RWPE2 (cell line): ENCODE measurements at places on chromosomes 6 and 20.

DNA sequence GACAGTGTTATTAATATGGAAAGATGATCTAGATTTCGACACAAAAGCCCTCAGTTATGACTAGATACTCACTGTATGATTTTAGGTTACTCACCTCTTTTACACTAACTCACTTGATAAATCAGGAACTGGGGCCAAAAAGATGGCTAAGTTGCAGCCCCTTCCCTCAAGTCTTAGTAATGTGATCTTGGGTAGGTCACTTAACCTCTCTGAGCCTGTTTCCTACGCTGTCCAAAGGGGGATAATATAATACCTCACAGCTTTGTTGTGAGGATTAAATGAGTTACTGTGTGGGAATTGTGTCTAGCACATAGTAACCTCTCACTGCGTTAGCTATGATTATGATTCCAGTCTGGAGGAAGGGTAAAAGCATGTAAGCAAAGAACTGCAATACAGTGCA is 1.3 kb downstream of the TTI1 start:
- DNase-seq, result no peak

DNA sequence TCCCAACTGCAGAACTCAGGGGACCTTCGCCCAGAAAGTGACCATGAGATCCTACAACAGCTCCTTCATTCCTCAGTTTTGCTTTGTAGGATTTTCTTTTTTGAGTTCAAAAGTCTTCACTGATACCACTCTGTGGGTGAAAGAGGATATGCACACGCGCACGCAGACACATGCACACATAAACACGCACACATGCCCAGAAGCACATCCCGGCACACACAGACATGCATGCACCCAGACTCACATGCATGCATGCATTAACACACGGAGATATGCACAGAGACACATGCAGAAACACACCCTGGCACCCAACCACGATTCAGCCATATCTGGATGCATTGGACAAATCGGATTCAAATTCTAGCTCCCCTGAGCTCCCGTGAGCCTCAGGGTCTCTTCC is 36.4 kb downstream of the ANKRD60 start:
- no peak for DNase-seq

DNA sequence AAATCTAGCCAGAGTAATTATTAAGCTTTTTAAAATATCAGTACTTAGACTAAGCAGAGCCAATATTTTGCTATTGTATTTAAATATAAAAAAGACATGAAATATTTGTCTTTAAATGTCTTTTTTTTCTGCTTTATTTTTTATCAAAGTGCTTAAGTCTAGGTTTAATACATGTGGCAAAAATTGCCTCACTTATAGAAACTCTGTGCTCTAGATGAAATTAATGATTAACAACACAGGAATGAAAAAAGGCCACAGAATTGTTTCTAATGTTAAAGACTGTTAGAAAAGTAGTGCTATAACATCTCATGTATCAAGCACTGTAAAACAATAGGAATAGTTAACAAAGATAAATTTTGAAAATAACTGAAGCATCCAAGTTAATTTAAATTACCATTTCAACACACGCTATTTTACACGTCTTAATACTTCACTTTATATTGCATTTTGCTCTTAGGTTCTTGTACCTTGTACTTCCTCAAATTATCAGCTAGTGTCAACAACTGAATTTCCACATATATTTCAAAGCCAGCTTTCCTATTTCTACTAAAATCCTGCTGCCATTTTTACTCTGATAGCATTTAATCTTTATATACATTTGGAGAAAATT is 1515.1 kb downstream of the HACE1 start:
- DNase-seq, result no peak

DNA sequence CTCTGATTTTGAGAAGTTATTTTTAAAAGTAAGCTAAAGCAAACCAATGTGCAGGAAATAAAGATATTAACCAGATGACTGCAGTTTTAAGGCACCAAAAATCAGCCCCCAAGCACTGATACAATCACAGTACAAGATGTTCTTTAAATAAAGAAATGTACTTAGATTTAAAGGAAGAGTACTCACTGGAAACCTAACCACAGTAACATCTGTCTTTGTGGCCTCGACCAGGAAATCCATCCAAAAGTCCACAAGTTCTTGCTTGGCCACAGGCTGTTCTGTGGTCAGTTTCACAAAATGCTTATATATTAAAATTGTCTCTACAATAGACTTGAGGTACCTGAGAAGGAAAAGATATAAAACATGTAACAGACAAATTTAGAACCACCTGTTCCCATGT is 105.9 kb upstream of the MAP7 start:
- no peak for DNase-seq

GRCh38 chr6:54266400-54266923 is 41.8 kb upstream of the TINAG start:
- DNase-seq, result no peak

DNA sequence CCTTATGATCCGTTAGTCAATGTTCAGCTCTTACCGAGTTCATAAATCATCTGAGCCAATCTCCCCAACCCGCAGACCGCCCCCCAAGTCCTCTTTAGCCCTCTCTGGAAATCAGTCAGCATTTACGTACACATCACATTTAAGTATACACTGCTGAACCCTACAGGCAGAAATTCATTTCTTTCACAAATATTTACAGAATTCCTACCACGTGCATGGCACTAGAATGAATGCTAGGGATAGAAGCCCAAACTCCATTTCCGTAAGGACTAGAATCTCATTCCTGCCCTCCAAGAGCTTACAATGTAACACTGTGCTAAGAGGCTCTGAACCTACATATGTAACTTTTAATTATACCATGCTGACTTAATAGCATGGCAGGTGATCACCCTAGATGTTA is 1.8 kb downstream of the OSER1 start:
- no peak for DNase-seq

GRCh38 chr6:138821519-138821918 is 25.6 kb downstream of the ECT2L start:
- no peak for DNase-seq

DNA sequence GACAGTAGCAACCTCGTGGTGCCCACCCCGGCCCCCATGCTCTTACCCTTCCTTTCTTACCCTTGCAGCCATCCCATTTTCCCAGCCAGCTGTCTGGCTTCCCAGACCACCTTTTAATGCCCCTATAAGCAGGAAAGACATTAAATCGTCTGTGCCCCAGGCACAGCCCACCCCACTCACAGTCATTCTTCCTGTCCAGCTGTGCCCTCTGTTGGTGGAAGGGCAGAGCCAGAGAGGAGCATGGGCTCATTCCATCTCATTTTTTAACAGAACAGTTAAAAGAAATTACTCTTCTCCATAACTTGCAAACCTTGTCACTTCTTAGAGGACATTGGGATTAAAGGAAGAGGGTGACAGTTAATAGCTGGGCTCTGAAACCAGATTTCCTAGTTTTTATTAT is 240.5 kb downstream of the NRN1 start:
- no peak for DNase-seq

GRCh38 chr6:42105709-42106108 is 36.7 kb downstream of the C6orf132 start:
- no peak for DNase-seq

DNA sequence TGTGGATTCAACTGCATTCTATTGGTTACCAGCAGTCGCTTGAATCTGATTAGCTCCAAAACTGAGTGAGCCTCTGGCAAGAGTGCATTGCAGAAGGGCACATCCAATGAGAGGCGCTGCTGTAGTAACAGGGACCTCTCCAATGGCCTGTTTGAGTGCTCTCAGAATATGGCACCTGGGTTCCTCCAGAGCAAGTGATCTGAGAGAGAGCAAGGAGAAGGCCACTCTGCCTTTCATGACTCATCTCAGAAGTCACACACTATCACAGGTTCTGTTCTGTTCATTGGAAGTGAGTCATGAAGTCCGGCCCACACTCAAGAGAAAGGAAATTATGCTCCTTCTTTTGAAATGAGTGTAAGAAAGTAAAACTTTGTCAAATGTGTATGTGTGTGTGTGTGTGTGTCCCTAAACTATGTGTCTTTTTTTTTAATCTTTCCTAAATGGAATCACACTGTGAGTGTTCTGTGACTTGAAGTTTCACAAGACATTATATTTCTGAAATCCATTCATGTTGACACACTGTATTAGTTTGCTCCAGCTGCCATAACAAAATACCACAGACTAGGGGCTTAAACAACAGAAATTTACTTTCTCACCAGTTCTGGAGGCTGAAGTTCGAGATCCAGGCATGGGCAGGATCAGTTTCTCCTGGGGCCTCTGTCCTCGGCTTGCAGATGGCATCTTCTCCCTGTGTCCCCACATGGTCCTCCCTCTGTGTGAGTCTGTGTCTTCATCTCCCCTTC is 138.3 kb upstream of the CDYL start:
- DNase-seq, result no peak

DNA sequence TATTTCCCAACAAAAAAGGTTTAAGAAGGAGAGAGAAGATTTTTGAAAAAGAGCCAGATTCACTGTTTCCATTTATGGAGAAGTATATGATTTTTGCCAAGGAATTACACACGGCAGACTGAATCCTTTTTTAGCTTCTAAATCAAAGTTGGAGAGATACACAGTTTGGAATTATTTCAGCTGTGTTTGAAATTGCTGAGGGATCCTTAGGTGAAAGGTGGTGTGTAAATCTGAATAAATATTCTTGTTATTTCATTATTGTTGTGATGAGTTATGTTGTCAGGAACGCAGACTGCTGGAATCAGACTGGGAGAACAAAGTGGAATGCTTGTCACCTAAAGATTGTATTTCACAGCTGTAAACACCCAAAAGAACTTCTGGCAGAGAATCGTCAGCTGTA is 168.5 kb upstream of the AKIRIN2 start:
- no peak for DNase-seq

DNA sequence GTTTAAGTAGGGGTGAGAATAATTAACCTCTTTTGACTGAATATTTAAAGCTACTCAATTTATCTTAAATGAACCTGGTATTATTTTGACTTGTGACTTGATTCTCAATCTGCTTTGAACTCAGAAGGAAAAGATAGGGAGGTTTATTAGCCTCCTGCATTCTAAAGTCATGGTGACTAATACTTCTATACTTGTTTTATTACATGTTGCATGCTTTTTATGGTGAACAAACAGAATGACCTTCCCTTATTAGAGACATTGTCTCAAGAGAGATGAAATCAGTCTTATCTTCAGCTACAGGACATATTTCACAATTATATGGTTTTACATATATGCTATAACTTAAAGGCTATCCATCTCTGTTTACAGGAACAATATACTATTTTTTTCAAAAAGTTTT is 336.9 kb downstream of the KHDRBS2 start:
- no peak for DNase-seq

DNA sequence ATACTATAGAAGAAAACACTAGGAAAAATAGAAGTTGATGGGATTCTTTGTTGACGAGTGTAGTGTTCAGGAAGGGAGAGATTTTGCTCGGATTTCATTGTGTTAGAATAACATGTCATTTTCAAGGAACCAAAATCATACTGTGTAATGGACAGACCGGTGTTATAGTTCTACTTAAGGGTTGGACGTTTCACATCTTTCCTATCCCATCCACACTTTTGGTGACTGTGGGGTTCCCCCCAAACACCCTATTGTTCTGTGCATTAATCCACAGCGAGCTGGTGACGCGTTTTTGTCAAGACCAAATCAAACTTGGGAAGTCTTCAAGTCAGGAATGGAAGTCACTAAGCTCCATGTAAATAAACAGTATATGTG is 43.3 kb downstream of the TRIM27 start:
- no peak for DNase-seq

DNA sequence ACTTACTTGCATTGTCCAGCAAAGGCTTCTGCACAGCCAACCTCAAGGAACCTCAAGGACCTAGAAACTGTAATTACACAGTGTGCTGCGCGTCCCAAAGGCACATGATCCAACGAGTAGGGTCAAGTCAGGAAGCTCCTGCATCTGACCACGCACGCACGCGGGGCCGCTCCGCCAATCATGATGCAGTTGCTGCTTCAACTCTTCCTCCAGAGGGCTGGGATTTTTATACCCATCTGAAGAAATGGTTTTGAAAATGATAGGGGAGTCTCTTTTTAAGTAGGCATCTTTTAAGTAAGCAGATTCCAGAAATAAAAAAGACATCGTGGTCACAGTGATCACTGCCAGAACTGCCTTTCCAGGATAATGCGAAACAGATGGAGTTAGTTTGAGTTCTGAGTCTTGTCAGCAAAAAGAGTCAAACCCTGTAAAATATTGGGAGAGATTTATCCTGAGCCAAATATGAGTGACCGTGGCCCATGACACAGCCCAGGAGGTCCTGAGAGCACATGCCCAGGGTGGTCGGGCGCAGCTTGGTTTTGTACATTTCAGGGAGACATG is 34.0 kb downstream of the KIF25 start:
- DNase-seq, result no peak

GRCh38 chr6:35181933-35182612 is 31.7 kb upstream of the SCUBE3 start:
- DNase-seq, result no peak

- DNase-seq, result no peak
These were observed 79.7 kb upstream of the SYNDIG1 start for GRCh38 chr20:24389686-24390085.

DNA sequence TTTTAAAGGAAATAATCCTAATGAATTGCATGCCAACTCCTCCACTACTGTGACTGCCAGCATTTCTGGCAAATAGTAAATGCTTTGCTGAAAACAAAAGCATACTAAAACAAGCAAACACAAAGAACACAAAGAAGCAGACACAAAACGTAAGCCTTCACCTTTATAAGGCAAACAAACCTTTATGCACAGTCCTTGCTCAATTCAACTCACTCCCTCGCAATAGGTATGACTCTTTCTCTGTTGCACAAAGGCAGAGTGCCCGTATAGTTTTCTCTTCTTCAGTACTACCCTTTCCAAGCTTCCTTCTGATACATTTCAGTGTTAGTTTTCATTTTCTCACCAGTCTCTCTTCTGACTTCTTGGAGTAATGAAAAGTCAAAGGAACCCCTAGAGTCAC is 63.9 kb downstream of the PDE10A start:
- DNase-seq, result no peak

- no peak for DNase-seq
These were observed 1.8 kb downstream of the SNRNP48 start for GRCh38 chr6:7591770-7592169.

- no peak for DNase-seq
These were observed 598.6 kb downstream of the TBC1D32 start for GRCh38 chr6:120735641-120736040.

- no peak for DNase-seq
These were observed 145.5 kb upstream of the ZNF217 start for GRCh38 chr20:53738945-53739798.

- DNase-seq, result no peak
These were observed 1.1 kb downstream of the PFDN6 start for GRCh38 chr6:33290459-33290858.

GRCh38 chr20:6007529-6008103 is 46.2 kb downstream of the LRRN4 start:
- DNase-seq, result no peak

GRCh38 chr20:10747019-10747418 is 73.2 kb upstream of the JAG1 start:
- DNase-seq, result no peak
